ENCODE measurements at places on chromosomes 6 and 20.

- no peak for DNase-seq
Measured at GRCh38 chr6:11773013-11773412, 5.6 kb downstream of the ADTRP start.

DNA sequence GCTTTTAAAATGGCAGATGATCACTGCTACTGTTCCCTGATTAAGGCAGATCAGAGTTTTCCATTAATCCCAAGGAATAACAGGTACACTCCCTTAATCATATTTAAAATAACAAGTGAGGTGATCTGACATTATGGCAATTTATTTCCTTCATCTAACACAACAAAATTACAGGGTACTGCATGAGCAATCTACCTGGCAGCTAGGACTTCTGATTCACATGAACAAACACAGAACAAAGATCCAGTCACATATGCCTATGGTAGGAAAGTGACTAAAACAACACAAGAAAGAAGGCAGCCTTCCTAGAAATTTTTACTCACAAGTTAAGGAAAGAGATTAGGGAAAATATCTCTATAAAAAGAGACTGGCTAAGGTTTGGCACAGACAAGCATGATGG lies 33.2 kb downstream of the MAP7 start:
- no peak for DNase-seq

GRCh38 chr6:127328043-127328609 lies 15.3 kb downstream of the ECHDC1 start:
- no peak for DNase-seq

GRCh38 chr6:157096522-157096921 lies 226.8 kb downstream of the TMEM242 start:
- no peak for DNase-seq

- no peak for DNase-seq
Measured at GRCh38 chr6:38173909-38174308, 354.4 kb downstream of the ZFAND3 start.

DNA sequence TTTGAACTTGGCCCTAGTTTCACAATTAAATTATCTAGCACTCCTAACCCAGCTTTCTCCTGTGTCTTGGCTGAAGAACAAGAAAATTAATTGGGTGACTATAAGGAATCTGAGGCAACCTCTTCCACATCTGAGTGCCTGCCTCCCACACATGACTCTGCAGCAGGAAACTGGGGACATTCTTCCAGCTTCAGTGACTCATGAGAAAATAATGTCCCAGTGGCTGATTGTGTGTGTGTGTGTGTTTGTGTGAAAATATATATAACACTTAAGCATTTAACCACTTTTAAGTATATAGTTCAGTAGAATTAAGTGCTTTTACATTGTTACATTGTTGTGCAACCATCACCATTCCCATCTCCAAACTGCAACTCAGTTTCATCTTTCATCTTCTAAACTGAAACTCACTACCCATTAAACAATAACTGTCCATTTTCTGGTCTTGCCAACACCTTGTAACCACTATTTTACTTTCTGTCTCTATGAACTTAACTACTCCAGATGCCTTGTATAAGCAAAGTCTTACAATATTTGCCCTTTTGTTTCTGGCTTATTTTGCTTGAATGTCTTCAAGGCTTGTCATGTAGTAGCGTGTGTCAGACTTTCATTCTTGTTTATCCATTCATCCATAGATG lies 8.7 kb downstream of the TRIM38 start:
- DNase-seq = peak; percentile 96

- DNase-seq = no peak
Measured at GRCh38 chr6:99378636-99379035, 15.4 kb downstream of the COQ3 start.

DNA sequence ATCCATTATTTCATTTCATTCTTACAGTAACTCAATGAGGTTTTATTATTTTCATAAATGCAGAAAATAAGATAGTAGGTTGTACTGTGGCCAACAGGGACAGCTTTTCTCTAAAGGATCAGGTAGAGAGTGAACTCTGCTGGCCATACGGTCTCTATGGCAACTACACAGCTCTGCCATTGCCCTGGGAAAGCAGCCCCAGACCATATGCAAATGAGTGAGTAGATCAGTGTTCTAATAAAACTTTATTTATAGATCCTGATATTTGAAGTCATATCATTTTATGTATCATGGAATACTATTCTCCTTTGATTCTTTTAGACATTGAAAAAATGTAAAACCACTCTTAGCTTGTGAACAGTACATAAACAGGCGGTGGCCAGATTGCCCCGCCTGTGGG lies 192.5 kb upstream of the RREB1 start:
- peak; percentile 41 for DNase-seq

DNA sequence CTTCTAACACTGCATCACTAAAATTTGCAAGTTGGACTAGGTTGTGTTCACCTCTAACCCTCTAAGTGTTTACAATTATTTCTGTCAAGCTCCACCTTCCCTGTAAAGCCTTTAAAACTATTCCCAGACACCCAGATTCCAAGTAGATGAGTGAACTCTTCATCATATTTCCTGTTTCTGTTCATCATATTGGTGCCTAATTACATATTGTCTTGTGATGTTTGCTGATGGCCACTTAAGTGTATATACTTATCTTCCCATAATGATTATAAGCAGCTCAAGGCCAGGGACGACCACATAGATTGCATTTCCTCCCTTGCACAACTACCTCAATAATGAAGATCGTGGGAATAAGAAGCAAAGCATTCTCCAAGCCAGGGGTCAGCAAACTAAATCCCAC lies 16.8 kb downstream of the TNFRSF21 start:
- peak; percentile 24 for DNase-seq

- DNase-seq = peak; percentile 62
Measured at GRCh38 chr6:52390361-52390727, 28.4 kb downstream of the PAQR8 start.

- no peak for DNase-seq
Measured at GRCh38 chr6:155276638-155277037, 12.8 kb downstream of the CLDN20 start.

DNA sequence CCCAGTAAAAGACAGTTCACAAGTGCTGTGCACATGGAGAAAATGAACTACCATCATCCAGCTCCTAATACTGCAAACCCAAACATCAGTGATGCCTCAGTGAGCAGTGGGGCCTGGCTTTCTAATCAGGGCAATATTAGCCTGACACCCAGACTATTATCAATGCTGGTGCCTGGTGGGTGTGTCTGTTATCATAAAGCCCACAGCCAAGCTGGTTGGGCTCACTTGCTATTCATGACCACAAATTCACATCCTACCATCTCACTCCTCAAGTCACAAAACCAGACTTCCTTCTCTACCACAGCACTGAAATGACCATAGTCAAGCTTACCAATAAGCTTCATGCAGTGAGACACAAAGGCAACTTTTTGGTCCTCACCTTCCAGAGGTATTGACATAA lies 180.8 kb upstream of the PLN start:
- DNase-seq = no peak

- DNase-seq = no peak
Measured at GRCh38 chr6:110476046-110476849, at the start of gene SLC22A16. Gene SLC22A16, minus strand, starts transcription at chr6:110476613. Its CDS starts 39 bp downstream, at chr6:110476574.

GRCh38 chr20:40176098-40176841 lies 512.8 kb downstream of the MAFB start:
- DNase-seq = no peak

DNA sequence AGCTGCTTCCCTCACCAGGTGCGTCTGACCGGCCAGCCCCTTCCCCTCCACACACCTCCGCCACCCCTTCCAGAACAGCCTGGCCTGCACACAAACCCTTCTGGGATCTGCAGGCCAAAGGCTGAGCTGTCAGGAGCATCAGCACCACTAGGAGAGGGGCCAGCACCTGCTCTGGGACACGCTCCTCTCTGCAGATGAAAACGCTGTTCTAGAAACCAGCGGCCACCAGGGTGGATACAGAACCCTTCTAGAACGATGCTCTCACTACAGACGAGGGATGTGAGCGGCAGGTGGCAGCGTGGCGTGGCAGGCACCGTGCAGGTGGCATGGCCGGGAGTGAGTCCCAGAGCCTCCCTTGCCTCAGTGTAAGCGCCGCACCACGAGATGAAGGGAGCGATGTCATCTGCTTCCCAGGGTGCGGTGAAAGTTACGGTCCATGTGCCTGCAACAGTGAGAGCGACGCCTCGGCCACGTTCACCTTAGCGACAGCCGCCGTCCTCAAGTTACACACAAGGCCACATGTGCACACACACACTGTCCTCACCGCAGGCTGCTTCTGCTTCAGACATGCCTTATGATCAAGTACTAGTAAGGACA lies 53.6 kb downstream of the TAF4 start:
- no peak for DNase-seq

DNA sequence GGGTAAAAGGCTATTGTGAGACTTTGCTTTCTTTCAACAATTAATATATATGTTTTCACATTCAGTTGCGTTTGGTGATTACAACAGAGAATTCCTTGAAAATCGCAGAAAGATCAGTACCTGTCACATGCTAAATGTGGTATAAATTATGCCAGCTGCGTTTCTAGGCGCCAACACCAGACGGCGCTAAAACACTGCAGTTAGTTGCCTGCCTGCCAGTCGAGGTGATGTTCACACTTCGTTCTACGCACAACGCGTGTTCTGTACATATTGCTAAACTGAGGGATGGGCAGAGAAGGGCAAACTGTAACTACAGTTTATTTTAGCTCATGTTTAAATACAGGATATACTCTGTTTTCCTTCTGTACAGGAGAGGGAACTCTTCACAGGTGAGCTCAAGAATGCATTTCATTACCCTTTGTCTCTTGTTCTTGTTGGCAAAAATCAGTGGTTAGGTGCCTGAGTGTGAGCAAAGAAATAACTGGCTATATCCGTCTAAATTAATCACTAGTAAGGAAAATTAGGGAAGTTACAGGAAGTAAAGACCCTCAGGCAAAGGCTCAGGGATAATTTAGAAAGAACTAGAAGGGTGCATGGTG lies 100.1 kb upstream of the RGS17 start:
- DNase-seq = peak; percentile 63

DNA sequence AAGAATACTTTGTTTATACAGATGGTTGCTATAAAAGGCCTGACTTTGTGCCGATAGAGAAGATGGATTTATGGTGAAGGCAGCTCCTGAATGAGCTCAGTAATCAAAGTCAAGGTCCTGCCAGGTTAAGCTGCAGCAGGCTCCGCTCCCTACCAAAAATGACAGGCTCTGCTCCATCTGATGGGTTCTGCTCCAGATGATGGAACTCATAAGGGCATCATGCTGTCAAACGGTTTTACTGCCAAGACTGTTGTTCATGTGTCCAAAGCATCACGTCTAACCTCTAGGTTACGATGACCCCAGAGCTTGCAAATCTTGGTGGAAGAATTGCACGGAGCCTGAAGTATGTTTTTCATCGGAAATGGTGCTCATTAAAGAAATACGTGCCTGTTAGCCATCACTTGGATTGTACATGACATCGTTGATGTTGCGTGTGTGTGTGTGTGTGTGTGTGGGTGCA lies 19.2 kb upstream of the PTGIS start:
- DNase-seq = peak; percentile 49

DNA sequence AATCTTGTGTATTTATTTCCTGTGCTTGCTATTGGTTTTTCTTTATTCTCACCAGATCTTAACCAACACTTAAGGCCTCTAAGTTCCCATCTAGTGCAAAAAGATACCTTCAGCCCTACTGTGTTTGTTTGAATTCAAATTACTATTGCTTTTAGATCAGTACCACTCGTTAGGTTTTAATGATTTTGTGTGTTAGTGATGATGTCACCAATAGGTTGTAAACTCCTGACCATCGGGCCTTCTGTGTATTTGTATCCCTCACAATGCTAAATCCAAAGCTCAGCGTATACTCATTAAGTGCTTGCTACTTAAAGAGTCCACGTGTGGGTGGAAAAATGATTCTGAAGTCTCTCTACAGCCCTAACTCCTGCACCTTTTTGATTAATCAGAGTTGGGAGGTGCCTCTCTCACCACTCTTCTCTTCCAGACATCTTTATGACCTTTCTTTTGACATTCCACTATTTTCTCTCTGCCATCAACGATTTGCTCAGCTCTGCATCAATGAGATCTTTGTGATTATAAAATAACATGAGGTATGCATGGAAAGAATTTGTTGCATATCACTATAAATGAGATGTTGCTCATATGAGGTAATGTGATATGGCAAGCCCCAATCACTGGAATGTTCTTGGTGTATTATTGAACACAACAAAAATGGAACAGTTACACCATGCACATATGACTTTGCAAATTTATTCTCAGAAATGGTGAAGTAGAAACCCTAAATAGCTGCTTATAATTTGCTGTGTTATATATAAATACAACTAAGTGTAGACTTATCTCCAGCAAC lies 55.1 kb upstream of the LAMA2 start:
- peak; percentile 45 for DNase-seq

GRCh38 chr6:157928428-157928827 lies 53.2 kb upstream of the SYNJ2 start:
- DNase-seq = no peak

GRCh38 chr6:23016696-23017095 lies 447.3 kb downstream of the HDGFL1 start:
- peak; percentile 4 for DNase-seq

GRCh38 chr6:10396785-10397184 lies 18.1 kb downstream of the TFAP2A start:
- no peak for DNase-seq

DNA sequence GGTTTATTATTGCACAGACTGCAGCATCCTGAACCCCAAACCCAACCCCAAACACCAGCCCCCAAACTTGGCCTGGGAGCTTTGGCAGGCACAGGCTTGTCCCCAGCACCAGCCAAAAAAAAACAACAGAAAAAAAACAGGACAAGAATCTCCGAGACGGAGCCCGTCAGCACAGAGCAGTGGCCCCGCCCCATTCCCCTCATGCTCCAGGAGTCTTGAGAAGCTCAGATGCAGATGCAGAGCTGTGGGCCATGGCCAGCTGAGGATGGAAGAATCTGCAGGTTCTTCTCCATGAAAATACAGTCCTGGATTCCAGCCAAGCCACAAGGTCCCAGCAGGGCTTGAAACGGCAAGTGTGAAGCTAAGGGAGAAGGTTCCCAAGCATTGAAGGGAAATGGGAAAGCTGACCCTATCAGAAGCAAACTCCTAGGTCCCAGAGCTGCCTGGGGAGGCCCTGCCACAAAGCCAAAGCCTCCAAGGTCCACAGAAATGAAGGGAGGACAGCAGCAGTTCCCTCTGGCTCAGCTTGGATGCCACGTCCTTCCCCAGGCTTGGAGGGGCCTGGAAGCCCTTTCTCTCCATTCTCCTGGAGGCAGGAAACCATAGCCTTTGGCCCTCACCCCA lies 75.2 kb downstream of the JPH2 start:
- DNase-seq = peak; percentile 29

DNA sequence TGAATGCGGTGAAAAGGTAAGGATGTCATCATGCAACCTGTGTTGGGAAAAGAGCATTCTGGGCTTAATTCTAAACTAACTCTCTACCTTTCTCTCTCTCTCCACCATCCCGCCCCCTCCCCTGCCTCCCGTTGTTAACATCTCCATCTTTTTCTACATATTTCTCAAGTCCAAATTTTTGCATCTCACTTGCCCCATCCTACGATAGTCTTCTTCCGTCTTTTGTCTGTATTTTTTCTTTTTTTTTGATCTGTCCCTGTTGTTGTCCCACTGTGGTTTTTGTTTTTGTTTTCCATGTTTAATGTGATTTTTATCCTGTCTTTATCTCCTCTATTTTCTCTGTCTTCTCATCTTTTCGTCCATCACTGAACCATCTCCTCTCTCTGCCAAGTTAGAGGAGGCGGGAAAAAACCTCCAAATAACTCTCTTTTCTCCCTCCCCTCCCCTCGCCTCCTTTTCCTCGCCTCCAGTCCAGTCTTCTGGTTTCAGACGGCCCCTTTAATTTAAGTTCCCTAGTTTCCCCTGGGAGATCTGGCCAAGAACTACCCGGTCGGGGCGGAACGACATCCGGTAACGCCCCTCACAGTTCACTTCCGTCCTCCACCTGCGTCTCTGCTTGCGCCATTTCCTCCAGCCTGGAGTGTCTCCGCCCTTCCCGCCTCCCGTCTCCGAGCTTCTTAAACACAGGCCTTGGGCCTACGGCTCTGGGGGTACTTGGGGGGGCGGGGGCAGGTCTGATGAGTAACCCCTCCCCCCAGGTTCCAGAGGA lies at the start of gene NFKBIL1:
Gene NFKBIL1 (plus strand): TSS at position 651 of the 769 bp plus-strand sequence. CDS start 87 bp downstream, at position 738.
- peak; percentile 99 for DNase-seq

All from fibroblast of pulmonary artery (primary cell).